ENCODE measurements at places on chromosomes 13 and 19. TPM values are rescaled to one million over a fixed set of nuclear protein-coding genes. Genes with fewer than 3 reads are reported as not detected.
A peak's percentile ranks its signal among the peaks of the same experiment; 100 is the strongest.

DNA sequence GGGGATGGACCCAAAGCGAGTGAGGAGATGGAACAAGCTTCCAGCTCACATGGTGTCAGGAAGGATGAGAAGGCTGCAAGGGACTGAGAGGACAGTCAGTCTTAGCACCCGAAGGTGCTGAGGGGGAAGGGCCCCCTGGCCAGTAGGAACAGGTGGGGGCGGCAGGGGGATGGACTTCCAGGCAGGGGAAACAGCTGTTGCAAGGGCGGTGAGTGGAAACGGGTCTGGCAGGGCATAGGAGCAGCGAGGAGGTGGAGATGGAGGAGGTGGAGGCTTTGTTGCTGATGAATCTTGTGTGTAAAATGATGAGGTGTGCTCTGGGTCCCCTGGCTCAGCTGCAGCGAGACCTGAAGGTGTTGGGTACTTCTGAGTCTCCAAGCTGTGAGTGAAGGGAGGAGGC is 1.2 kb downstream of the MAP1S start:
- no peaks in the 10 kb centered on the region for H3K36me3 ChIP-seq
- peaks cover 11% of the 10 kb centered on the region for H3K4me1 ChIP-seq
- H3K27ac ChIP-seq = peak overlapping the region; percentile 54
- H3K4me3 ChIP-seq = peak overlapping the region; percentile 90

DNA sequence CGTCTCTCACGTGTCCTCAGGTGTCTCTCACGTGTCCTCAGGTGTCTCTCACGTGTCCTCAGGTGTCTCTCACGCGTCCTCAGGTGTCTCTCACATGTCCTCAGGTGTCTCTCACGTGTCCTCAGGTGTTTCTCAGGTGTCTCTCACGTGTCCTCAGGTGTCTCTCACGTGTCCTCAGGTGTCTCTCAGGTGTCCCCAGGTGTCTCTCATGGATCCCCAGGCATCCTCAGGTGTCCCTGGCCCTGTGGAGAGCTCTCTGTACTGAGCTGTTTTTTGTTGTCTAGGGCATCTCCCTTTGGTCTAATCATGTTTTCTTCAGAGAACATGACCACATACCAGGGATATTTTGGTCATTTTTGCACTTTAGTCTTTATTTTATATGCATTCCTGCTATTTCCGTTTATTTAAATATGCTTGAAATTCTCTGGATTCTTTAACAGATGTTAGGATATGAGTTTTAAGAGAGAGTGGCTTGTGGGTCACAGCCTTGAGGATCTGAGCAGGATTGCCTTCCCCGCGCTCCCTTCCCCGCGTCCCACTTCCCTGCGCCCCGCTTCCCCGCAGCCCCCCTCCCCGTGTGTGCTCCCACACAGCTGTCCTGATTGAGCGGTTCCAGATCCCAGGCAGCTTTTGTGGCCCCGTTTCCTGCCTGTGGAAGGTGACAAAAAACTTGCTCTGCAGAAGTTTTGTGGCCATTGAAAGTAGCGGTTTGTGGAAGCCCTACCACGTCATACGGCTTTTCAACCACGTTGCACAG is 31.9 kb downstream of the ATP4B start:
- peaks cover 2% of the 10 kb centered on the region for H3K36me3 ChIP-seq
- H3K27ac ChIP-seq = peak overlapping the region; percentile 73
- H3K27me3 ChIP-seq = no peaks in the 10 kb centered on the region
- H3K4me1 ChIP-seq = no peaks in the 10 kb centered on the region
- DNase-seq = no peak
- H3K4me3 ChIP-seq = no peak overlapping the region

GRCh38 chr13:49597043-49597641 is 11.8 kb upstream of the RCBTB1 start:
- no peak overlapping the region for H3K4me3 ChIP-seq
- DNase-seq = no peak
- H3K4me1 ChIP-seq = no peaks in the 10 kb centered on the region
- H3K36me3 ChIP-seq = no peaks in the 10 kb centered on the region
- H3K27me3 ChIP-seq = no peaks in the 10 kb centered on the region
- H3K27ac ChIP-seq = no peak overlapping the region

- peaks cover 1% of the 10 kb centered on the region for H3K36me3 ChIP-seq
- H3K4me1 ChIP-seq = no peaks in the 10 kb centered on the region
- H3K27ac ChIP-seq = no peak overlapping the region
- no peak for DNase-seq
- H3K4me3 ChIP-seq = no peak overlapping the region
Observed at GRCh38 chr13:94609196-94609595, 7.5 kb downstream of the GPR180 start.

GRCh38 chr19:17866312-17866963 is 5.3 kb upstream of the SLC5A5 start:
- DNase-seq = no peak
- no peak overlapping the region for H3K4me3 ChIP-seq

Gene MADCAM1
- total RNA-seq = 0.73 TPM

Gene SH2D3A
- total RNA-seq = 20.5 TPM

Gene PRSS57
- total RNA-seq = not detected

Gene ATP13A1
- 83.0 TPM for total RNA-seq

Gene UQCRFS1
- 44.0 TPM for total RNA-seq

Measured in Caco-2 (cell line).